ENCODE measurements at places on chromosomes 4 and X.

GRCh38 chr4:20194123-20195013 lies 57.3 kb upstream of the SLIT2 start:
- no peak for DNase-seq

- no peak for DNase-seq
Measured at GRCh38 chr4:169377367-169377766, 106.6 kb upstream of the SH3RF1 start.

DNA sequence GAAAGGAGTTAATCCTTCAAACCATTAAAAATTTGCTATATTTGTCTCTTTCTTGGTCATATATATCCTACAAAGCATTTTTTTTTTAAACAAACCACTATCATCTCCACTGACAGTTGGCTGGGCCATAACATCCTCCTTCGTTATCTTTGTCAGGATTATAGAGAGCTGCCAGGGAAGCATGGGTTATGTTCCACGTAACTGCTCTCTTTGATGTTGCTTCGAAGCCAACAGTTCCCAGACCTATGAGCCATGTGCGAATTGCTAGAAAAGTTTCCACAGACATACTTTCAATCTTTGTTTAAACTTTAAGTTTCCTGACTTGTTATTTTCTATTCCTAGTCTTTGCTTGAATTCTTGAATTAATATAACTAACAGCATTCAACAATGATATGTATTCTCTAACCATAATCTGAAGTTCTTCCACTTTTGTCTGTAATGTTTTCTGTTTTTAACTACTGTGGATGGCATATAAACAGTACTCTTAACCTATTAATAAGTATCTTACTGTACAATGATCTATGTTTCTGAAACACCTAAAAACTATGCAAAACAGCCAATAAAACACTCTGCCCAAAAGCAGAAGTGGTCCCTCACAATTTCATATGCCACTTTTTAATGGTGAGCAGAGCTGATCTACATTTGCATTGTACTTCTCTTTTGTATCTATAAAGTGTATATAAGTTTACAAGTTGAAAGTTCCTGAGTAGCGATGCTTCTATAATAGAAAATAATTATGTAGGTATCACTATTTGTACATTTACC lies 37.9 kb downstream of the EREG start:
- no peak for DNase-seq

- no peak for DNase-seq
Measured at GRCh38 chrX:120781403-120781802, 94.3 kb downstream of the CT47B1 start.

- no peak for DNase-seq
Measured at GRCh38 chrX:39574178-39574577, 523.6 kb downstream of the BCOR start.

DNA sequence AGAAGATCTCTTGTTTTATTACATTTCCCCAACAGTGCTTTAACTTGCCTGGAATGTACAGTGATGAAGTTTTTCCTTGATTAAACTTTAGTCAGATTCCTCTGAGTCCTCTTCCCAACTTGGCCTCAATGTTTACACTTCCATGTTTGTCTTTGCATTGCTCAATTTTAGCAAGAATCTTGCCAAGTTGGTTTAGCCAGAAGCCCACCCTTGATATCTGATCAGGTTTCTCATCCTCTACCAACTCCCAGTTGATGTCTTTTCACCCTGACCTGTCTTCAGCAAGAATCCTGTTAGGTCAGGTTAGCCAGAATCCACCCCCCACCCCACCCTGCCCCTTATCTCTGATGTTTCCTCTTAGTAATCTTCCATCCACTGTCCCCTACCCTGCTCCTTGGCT lies 120.9 kb downstream of the MBNL3 start:
- no peak for DNase-seq

DNA sequence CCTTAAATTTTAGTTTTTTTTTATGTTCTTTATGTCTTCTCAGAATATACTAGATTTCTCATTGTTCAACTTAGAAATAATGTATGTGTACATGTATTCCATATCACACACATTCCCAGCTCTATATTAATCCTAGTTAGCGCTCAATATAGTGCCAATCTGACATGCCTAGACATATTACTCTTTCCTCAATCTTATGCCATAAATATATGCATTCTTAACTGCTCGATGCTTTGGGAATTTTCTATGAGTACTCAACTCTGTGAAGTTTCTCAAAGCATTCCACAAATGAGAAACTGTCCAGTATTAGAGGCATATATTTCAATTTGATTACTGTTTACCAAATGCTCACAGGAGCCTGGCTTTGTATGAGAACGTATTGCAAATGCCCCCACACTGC lies 231.2 kb upstream of the VEGFC start:
- no peak for DNase-seq

GRCh38 chr4:7655511-7656243 lies 220.9 kb upstream of the PSAPL1 start:
- DNase-seq, result no peak

- DNase-seq, result no peak
Measured at GRCh38 chr4:22414833-22415232, 101.0 kb downstream of the ADGRA3 start.
